ENCODE measurements at places on chromosomes 13 and 19.

GRCh38 chr19:50693064-50693975 is 26.3 kb downstream of the SHANK1 start:
- no peak for DNase-seq

GRCh38 chr19:40055832-40056504 is at the start of gene ZNF780B:
ZNF780B (minus strand) TSS chr19:40056231; CDS start chr19:40050332, 5,899 bp downstream.
- peak; percentile 38 for DNase-seq

DNA sequence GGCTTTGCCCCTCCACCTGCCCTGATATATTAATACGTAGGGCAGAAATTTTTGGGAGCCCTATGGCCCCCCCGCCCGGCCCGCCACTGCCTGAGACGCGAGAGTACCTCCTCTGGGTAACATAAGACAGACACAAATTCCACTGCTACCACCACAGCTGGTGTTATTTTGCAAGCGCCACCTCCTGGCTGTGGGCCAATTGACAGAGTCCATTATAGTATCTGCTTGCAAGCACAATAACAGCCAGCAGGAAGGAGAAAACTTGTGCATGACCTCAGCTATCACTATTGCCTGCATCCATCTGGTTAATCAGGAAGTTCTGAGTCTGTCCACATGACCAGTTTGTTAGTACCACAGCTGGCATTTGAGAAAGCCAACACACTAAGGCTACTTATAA is 25.3 kb upstream of the OR10H2 start:
- no peak for DNase-seq

DNA sequence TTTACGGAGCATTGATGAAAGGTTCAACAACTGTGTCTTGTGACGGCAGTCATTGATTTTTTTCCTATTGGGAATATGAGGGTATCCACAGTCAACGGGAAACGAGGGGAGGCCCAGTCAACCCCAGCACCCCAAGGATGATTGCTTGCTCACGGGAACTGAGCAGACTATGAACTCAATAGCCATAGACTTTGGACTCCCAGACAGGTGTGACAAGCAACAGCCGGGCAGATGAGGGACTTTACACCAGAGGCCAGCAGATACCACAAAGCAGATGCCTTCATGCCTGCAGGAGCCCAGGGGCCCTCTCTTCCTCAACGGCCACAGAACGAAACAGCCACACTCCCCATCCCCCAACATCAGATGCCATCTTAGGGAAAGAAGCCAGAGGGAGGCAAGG is 80.3 kb upstream of the FLT1 start:
- DNase-seq = no peak

GRCh38 chr13:27466513-27466912 is 16.1 kb upstream of the MTIF3 start:
- DNase-seq = no peak

GRCh38 chr13:112693831-112694497 is 4.1 kb downstream of the ATP11A start:
- DNase-seq = no peak

GRCh38 chr19:48804496-48804895 is 6.3 kb downstream of the BCAT2 start:
- no peak for DNase-seq

DNA sequence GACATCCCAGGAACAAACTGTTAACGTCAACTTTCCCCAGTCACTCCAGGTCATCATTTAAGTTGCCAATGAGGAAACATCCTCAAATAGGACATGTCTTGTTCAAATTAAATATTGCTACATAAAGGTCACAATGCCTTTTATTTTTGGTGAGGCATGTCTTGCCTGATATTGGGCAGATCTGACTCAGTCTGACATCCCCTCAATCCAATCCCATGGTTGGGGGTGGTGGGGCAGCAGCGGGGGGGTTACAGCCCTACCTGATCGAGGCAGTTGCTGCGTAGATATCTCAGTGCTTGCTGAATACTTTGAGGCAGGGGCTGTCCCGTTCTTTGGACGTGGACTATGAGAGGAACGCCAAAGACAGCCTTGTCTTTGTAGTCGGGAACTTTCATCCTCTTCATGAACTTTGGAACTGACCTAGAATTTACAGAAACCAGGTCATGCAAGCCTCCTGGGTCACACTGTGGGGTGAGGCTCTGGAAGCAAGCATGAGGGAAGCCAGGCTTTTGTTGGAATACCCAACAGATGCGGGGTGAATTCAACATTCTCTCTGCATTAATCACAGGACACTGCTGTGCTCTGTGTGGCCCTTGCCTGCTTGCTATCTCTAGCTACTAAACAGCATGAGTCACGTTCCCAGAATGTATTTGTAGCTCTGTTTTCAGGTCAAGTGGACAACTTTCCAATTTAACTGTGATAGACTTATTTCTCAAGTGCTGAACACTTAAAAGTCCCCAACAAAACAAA is 109.8 kb downstream of the KL start:
- peak; percentile 81 for DNase-seq

GRCh38 chr13:42997381-42997780 is 5.3 kb upstream of the EPSTI1 start:
- no peak for DNase-seq

- no peak for DNase-seq
Measured at GRCh38 chr13:21453387-21454081, 5.6 kb downstream of the ZDHHC20 start.

GRCh38 chr13:52885141-52885540 is 36.7 kb upstream of the PCDH8 start:
- no peak for DNase-seq

DNA sequence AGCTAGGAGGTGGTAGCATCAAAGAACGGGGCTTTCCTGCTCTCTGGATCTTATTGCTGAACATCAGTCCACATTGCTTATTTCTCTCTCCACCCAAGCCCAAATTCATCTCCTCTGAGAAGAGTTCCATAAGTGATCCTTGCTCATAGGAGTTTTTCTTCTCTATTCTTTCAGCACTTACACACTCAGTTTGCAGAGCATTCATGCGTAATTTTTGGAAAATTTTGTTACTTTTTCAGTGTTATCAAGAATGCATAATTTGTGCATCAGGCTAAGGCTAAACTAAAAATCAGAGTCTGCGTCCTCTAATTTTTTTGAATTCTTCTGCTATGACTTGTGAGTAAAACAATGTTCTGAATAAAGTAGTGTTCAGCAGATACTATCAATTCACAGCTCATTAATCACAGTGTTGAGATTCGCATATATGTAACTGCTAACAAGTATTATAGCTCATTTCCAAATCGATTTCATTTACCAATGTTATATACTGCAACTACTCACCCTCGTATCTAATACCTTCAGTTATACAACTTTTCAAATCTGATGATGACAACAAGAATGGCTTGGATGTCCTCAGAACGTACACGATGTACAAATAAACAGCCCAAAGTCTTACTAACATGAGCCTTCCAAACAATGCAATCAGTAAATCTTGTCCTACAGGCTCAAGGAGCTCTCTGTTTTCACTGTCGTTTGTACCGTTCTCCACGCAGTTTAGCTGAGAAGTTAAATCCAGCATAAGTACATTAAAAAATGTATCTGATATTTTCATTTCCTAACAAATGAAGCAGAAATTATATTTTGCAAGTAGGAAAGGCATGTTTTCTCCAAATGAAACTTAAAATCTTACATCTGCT is 36.4 kb upstream of the STARD13 start:
- DNase-seq = no peak

- no peak for DNase-seq
Measured at GRCh38 chr19:10566658-10567410, 1.0 kb upstream of the KRI1 start.

GRCh38 chr13:109584844-109585361 is 201.5 kb downstream of the IRS2 start:
- no peak for DNase-seq

DNA sequence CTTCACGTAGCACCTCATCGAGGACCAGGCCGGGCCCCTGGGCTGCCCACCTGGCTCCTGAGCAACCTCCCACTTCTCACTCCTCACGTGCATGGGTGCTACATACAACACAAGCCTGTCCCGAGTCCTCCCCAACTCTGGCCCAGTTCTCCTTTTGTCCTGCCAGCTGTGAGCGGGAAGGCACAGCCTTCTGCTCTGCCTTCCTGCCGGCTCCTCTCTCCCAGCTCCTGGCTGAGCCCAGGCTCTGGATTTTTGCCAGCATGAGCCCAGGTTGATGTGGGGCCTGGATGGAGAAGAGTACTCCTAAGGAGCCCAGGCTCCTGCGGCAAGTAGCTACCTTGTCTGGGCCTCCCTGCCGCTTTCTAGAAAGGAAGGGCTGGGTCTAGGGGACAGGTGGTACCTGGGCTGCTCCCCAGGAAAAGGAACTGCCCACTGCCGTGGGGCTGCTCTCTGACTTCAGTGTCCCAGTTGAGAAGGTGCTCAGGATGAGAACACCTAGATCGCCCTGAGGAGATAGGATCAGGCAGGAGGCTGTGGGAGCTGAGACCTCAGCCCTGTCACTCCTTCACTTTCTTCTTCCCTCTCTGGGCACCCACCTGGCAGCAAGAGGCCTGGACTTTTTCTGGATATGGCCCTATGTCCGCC is 23.6 kb downstream of the LYL1 start:
- DNase-seq = no peak

GRCh38 chr13:46834657-46835056 is 37.7 kb upstream of the ESD start:
- no peak for DNase-seq

GRCh38 chr13:44676534-44676933 is 100.4 kb upstream of the TSC22D1 start:
- no peak for DNase-seq

All from amniotic stem cell (primary cell).